ENCODE measurements at places on chromosomes 1 and 21.
A peak's percentile ranks its signal among the peaks of the same experiment; 100 is the strongest.

DNA sequence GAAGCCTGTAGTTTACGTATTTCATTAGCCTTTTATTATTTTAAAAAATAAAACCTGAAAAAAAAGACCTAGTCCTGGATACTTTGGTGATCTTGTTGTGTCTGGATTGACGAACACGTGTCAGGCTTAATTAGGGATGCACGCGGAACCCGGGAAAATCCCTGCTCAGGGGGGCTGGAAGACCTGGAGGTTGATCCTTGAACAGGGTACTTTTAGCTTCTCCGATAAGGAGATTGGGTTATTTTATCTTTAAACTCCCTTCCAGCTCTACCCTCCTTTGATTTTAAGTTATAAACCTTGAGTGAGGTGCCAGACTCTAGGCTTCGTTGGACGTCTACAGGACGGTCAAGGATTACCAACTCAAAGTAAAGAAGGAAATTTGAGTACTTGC lies 552 bp upstream of the ZNF691 start:
- no peak for DNase-seq

- DNase-seq, result no peak
Observed at GRCh38 chr1:203638950-203639349, 12.3 kb downstream of the ATP2B4 start.

DNA sequence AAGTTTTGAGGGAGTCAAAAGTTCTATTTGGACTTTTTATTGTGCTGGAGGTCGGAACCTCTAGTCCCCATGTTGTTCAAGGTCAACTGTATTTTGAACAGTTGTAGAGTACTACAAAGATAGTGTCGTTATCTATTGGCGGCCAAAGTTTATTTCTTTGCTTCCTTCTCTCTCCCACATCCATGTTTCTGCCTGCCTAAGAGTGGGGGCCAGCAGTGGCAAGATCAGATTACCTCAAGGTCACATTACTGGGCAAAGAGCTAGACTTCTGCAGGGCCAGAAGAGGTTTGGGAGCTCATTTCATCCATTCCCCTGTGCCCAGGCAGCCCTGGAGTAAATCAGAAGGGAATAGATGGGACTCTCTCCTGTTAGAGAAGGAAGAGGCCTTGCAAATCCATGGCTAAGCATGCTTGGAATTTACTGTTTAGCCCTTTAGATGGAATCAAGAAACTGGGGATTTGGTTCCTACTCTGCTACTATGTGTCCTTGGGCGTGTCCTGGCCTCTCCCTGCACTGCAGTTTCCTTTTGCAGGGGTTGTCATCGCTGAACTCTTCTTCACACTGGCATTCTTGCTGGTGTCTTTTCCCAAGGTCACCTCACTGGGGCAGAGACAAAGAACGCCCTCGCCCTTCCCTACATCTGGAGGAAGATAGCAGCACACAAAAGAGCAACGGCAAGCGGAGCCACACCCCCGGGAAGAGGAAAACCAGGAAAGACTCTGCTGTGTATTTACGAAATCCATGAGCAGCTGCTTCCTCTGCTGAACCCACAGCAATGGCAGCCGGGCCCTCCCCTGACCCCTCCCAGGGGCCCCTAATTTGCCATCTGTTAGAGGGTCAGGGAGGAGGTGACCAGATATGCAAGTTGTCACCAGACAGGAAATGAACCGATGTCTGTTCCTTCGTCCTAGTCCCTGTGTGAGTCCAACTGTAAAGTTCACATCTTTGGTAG lies 73.3 kb downstream of the PLPP3 start:
- DNase-seq, result peak; percentile 20

GRCh38 chr21:15421947-15422346 lies 307.8 kb upstream of the USP25 start:
- no peak for DNase-seq

- no peak for DNase-seq
Observed at GRCh38 chr21:36767096-36767495, 68.2 kb downstream of the SIM2 start.

- DNase-seq, result no peak
Observed at GRCh38 chr1:32736812-32737791, 34.5 kb upstream of the SYNC start.

DNA sequence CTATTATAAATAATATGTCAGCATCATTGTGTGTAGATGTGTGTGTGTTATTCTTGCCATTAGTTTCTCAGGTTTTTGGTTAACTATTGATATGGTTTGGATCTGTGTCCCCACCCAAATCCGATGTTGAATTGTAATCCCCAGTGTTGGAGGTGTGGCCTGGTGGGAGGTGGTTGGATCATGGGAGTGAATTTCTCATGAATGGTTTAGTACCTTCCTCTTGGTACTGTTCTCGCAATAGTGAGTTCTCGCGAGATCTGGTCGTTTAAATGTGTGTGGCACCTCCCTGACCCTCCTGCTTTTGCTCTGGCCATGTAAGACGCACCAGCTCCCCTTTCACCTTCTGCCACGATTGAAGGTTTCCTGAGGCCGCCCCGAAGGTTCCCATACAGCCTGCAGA lies 9.6 kb upstream of the POFUT2 start:
- no peak for DNase-seq

DNA sequence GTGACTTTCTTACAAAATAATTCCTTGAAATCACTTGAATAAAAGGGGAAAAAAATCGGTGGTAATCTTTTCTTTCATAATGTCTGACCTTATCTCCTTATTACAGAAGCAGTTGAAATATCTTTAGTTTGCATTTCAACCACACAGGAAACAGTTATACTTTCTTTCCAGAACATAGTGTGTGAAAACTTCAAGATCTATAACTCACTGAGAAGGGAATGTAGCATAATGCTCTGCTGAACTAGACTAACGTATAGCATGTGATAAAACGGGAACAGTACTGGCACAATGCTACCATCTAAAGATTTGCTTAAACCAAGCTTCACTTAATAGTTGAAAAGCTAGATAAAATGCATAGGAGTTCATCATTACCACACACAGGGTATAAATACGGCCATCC lies 45.0 kb downstream of the VAV3 start:
- no peak for DNase-seq

DNA sequence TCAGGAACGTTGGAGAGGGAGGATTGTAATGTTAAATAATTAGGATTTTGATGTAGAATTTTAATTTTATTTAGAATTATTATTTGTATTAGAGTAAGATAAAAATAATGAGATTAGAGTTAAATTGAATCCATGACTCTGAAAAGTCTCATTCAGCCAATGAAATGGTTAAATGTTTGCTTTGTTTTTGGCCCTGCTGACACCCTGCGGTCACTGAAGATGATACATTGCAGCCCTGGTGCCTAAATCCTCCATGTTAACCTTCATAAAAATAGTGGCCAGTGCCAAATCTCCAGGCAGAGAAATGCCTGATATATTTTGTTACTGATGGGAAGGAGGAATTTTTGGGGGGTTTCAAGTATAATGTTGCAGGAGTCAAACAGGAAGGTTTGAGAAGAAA lies 27.3 kb upstream of the RLF start:
- no peak for DNase-seq

DNA sequence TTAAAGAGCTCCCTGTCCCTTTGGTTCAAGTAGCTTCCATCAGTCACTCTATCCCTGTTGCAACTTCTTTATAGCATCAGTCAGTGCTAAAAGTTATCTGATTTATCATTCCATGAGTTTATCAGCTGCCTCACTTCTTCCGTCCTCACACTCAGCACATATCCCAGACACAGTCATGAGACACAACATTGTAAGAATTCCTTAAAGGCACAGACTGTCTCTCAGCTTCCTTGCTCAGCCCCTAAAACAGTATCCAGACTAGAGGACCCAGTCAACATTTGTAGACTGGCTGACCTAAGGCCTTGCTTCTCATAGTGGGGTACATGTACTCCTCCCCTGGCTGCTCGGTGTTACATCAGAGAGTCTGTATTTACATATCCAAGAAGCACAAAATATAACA lies 164.9 kb upstream of the ADGRL2 start:
- DNase-seq, result no peak

DNA sequence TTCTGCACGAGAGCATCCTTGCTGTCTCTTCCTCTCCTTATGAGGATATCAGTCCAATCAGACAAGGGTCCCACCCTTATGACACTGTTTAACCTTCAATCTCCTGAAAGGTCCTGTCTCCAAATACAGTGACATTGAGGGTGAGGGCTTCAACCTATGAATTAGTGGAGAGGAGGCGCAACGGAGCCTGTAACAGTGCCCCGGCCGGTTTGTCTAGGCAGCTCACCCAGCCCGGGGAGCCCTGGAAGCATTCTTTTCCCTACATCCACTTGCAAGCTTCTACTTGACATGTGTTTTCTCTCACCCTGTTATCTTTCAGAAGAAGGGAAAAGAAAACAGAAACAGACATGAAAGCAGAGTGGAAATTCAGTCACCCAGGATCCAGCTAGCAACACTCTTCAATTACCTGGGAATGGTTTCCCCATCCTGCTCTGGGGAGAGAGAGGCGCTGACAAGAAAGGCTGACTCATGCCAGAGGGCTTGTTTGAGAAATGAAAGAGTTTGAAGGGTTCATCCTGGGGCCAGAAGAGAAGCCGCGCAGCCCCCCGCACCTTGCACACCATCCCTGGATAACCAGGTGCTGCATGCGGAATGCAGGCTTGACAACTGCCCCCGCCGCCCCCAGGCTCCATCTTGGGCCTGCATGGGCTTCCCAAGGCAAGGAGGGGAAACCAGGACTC lies 394.9 kb downstream of the NPHP4 start:
- no peak for DNase-seq

DNA sequence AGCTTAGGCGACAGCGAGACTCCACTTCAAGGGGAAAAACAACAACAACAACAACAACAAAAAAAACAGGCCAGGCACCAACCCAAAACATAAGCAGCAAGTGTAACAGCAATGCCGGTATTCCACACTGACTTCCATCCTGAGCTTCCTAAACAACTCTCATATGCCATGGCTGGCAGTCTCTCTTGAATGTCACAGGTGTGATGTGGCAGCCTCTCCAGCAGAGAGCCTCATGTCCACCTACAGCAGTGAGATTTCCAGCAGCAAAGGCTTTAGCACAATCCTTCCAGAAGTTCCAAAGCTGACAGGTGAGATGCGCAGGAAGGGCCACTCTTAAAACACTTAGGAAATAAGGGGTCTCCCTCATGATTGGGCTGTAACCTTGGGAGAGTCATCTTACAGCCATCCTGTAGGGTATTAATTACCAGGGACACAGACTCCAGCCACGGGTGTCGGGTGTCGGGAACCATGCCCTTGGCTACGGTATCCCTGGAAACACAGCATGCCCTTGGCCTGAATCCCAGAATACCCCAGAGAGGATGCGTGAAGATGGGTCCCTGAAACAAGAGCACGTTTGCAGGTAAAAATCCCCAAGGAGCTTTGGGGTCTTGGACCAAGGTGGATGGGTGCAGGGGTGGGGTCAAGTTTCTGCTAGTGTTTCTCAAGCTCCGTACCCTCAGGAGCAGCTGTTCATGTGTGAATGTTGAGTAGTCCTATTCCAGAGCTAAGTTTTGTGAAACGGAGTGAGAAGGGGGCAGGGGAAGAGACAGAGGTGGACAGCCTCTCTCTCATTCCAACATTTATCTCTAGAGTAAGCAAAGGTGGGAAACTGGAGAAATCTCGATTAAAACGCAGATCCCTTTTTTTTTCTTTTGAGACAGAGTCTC lies 31.4 kb downstream of the CLSTN1 start:
- DNase-seq, result peak; percentile 74

DNA sequence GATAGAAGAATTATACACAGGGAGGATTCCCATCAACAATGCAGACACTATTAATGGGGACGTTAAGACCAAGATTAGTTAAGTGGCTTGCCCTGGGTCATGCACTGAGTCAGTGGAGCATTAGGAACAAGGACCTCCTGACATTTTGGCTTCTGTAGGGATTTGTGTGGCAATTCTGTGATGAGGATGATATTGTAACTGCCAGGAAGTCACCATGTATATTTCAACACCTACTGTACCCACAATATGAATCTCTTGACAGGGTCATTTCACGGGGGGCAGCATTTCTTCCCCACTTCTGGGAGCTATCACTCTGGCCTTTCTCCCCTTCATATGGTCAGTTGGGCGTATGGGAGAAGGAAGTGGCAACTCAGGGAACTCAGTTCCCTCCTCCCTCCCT lies 134.9 kb downstream of the RUNX1 start:
- no peak for DNase-seq

DNA sequence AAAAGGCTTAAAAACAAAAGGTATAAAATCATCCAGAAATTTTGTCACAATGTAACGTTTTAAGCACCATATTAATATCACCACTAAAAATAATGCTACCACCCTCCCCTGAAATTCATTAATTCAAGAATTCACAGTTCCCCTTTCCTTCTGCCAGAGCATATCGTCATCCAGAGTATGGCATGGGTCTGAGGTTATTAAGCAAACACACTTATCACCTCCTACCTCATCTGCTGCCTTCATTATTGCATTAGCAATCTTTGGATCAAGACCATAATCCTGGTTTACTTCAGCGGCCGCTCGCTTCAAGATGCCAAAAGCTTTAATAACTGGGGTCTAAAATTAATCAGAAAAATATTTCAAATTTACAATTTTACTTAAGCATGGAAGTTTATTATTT lies 6.2 kb downstream of the FH start:
- no peak for DNase-seq

DNA sequence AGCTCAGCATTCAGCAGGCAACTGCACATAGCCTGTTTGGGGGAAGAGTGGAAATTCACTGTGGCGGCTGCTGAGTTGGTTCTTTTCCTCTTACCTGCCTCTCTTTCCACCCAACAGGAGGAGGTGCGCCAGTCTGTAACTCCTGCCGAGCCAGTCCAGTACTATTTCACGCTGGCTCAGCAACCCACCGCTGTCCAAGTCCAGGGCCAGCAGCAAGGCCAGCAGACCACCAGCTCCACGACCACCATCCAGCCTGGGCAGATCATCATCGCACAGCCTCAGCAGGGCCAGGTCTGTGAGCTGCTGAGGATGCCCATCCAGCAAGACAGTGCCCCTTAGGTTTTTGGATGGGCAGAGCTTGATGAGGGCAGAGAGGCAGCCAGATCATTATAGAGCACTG lies 25.6 kb upstream of the KCNQ4 start:
- no peak for DNase-seq

GRCh38 chr1:1784933-1785332 lies 6.7 kb upstream of the NADK start:
- no peak for DNase-seq

GRCh38 chr21:46347791-46348381 lies 23.9 kb downstream of the PCNT start:
- peak; percentile 100 for DNase-seq

- no peak for DNase-seq
Observed at GRCh38 chr1:209896346-209896745, 41.7 kb upstream of the SYT14 start.

DNA sequence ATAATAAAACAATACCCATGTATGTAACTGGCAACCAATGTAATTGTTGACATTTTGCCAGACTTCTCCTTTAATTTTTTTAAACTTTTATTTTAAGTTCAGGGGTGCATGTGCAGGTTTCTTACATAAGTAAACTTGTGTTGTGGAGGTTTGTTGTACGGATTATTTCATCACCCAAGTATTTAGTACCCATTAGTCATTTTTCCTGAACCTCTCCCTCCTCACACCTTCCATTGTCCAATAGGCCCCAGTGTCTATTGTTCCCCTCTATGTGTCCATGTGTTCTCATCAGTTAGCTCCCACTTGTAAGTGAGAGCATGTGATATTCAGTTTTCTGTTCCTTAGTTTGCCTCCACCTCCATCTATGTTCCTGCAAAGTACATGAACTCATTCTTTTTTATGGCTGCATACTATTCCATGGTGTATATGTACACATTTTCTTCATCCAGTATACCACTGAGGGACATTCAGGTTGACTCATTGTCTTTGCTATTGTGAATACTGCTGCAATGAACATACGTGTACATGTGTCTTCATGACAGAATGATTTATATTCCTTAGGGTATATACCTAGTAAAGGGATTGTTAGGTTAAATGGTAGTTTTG lies 6.7 kb downstream of the DEPDC1 start:
- DNase-seq, result no peak

Data from gastrocnemius medialis (tissue), 4 donors.